GM12864 (cell line): ENCODE measurements at places on chromosomes 4 and X.

DNA sequence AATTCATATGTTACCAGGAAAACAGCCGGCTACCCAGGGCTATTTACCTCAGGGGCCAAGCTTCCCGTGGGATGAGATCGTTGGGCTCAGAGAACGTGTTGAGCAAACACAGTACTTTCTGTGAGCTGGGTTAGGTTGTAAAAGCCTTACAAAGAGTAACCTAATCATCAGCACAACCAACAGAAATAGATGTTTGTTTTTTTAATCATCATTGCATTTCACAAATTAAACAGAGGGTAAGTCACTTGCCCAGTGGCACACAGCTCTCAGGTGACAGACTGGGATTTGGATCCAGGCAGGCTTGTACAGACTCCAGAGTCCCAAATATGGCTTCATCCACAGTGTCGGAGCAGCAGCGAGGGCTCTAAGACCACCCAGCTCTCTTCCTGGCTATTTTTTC is 20.1 kb downstream of the SPON2 start:
- no peak for DNase-seq

GRCh38 chrX:17370191-17370590 is 4.8 kb upstream of the NHS start:
- DNase-seq, result no peak

DNA sequence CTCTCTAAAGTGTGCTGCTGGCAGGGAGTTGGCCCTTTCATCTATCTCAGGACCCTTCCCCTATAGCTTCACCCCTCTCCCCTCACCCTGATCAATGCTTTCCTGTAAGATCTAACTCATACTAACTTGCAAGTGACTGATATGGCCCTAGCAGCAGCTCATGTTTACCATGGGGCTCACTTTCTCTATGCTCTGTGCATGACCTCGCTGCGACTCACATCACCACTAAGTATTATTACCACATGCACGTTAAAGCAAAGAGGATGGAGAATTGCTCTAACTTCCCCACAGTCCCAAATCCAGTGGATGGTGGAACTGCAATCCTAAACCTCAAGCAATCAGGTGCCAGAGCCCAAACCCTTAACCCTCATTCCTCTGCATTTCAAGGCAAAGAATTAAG is 626.6 kb downstream of the MID1IP1 start:
- DNase-seq, result no peak

DNA sequence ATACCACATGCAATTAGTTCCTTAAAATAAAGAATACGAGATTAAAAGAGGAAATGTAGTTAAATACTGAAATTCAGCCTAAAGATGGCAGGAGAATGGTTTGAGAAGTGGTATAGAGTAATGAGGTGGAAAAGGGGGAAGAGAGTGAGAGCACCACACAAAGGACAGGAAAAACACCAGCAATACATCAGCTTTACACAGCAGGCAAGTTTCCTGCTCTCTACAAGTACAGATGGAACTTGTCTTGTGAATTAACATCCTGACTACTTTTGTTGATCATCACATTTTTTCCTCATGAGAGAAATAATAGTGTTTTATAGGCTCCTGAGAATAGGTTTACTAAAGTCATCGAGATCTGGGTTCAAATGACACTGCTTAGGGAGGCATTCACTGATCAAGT is 2.9 kb upstream of the UNC5C start:
- DNase-seq, result no peak

GRCh38 chr4:24224446-24224845 is 334.6 kb upstream of the PPARGC1A start:
- DNase-seq, result no peak
